Activated CD8-positive, alpha-beta memory T cell treated with anti-CD3 and anti-CD28 coated beads for 48 hours (primary cell): ENCODE measurements at places on chromosomes 3 and 15.

GRCh38 chr15:79798311-79798710, 98.5 kb downstream of the MTHFS start:
- no peak for DNase-seq

GRCh38 chr3:191743283-191743682, 282.3 kb downstream of the PYDC2 start:
- no peak for DNase-seq

DNA sequence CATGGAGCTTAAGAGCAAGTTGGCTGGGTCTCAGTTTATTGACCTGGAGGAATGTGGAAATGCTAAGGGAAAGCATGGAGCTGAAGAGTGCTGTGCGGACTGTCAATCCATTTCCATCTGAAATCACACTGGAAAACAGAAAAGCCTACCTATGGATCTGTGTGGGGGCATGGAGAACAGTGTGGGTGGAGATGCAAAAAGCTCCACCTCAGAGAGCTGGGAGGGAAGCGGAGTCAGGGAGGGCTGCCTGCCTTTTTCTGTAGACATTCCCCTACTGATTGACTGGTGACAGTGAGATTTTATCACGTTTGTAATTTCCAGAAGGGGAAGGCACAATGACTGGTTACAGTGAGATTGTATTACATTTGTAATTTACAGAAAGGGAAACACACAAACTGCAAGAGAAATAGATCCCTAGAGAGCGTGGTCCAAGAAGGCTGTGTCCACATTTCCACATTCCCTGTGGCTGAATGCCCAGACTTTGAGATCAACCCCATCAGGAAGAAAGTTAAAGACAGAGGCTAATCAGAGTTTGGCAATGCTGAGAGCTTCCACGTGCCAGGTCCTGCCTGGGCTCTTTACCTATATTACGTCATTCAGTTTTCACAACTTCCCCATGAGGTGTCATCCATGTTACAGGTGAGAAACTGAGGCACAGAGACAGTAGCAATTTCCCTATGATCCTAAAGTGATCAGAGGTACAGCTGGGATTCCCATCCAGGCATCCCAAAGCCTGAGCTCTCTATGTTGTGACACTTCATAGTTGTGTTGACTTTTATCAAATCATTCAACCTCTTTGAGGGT, 67.7 kb upstream of the NSMCE3 start:
- no peak for DNase-seq

GRCh38 chr15:95953032-95953431, 377.5 kb upstream of the NR2F2 start:
- no peak for DNase-seq

GRCh38 chr3:55731741-55732140, 244.6 kb upstream of the WNT5A start:
- no peak for DNase-seq

DNA sequence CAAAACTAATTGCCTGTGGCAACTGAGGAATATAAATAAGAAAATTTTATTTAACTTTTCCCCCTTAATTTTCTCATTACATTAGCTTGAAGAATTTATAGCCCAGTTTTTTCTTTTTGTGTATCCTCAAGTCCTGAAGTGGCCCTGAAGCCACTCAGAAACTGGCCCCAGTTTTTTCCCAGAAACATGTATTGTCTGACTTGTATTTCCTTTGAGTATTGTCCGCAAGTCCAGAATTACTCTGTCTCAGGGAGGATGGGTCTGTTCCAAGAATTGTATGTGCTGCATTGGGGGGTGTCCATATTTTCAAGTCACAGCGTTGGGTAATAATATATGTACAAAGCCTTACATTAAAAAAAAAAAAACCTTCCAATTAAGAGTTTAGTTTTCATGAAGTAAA, 149.7 kb upstream of the IL12A start:
- DNase-seq, result no peak

GRCh38 chr3:76859596-76859995, 180.3 kb upstream of the ROBO2 start:
- DNase-seq, result no peak

GRCh38 chr3:80898211-80898610, 863.2 kb downstream of the GBE1 start:
- DNase-seq, result no peak

- DNase-seq, result no peak
Measured at GRCh38 chr15:65342493-65342892, 35.3 kb downstream of the IGDCC3 start.

DNA sequence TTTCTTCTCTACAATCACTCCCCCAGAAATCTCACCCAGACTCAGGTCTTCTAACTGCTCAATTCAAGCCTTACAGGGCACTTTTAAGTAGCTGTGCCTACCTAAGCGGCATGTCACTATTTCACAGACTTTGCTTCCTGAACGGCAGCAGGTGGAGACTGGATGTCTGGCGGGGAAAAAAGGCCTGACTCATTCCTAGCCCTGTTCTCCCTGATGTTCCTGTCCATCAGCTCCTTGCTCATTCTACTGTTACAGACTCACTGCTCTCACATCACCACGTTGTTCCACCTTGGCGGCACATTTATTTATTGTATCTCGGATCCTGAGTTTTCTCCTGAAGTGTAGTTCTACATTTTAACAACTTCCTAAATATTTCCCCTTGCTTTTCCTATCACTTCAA, 52.6 kb upstream of the ATP11B start:
- no peak for DNase-seq

GRCh38 chr3:126212620-126213378, 32.4 kb upstream of the ALDH1L1 start:
- DNase-seq, result no peak

DNA sequence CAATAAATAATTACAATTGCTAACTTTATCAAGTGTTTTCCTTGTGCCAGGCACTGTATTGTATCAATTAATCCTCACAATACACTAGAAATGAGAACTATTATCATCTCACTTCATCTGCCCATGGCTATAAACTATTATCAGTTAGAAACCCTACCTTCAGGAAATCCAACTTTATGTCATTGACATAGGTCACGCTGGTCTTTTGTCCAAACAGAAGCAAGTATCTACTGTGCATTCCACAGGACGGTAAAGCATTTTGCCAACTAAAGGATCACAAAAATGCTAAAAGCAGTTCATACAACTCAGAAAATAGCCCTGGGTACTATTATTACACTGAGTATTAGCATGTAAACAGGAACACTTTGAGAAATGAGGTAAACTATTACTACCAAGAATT, 9.6 kb downstream of the DENND6A start:
- DNase-seq, result no peak

GRCh38 chr3:123476967-123477750, 28.3 kb upstream of the ADCY5 start:
- no peak for DNase-seq

DNA sequence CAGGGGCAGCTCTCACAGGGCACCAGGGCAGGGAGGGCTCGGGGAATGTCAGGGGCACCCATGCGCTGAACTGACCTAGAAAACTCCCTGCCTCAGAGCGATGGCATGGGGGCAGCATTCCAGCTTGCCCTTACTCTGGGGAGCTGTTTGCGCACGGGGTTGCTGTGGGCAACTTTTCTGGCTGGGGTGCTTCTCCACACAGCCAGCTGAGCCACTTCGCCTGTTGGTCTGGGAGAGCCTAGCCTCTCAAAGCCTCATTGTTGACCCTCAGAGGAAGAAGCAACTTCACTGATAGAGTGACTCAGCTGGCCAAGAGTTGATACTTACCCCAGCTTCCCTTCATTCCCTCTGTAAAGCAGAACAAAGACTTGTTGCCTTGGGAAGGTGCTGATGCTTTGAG, 42.6 kb upstream of the MRPS22 start:
- no peak for DNase-seq

- no peak for DNase-seq
Measured at GRCh38 chr3:186319945-186320344, 42.1 kb downstream of the DGKG start.

- no peak for DNase-seq
Measured at GRCh38 chr3:84442533-84442932, 516.3 kb upstream of the CADM2 start.

GRCh38 chr15:72785432-72785831, 1.9 kb upstream of the ADPGK start:
- no peak for DNase-seq
